NCI-H146 (cell line): ENCODE measurements at places on chromosomes 12 and 14.
A peak's percentile ranks its signal among the peaks of the same experiment; 100 is the strongest.

- no peak for DNase-seq
Observed at GRCh38 chr12:57006809-57007475, 596 bp upstream of the ZBTB39 start.

DNA sequence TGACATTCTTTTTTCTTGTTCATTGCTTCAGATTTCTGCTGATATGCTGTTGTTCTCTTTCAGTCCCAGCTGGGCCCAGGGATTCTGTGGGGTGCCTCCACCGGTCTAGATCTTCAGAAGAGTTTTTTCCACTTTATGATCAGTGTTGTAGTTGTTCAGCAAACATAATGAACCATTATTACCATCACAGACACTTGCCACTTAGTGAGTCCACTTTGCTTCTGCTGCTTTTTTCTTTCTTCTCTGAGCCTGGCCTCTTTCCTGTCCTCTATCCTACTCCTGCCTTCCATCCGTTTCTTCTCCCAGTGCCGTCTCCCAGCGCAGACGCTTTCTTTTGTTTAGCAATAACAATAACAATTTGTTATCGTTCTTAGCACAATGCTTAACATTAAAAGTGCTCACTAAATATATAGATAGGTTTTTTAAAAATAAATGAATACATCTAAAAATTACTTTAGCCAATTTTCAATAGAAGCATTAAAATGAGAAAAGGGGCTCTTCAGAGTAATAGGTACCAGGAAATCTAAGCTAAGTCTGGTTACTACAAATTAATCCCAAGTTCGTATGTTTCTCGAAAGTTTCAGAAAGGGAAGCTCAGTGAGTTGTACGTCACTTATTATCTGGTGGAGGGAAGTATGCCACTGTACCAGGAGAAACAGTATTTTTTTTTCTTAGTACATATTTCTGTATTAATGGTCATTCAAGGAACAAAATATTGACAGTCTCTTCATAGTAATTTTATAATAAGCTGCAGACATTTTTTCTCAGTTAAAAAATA is 98.2 kb downstream of the SRGAP1 start:
- no peak for DNase-seq

DNA sequence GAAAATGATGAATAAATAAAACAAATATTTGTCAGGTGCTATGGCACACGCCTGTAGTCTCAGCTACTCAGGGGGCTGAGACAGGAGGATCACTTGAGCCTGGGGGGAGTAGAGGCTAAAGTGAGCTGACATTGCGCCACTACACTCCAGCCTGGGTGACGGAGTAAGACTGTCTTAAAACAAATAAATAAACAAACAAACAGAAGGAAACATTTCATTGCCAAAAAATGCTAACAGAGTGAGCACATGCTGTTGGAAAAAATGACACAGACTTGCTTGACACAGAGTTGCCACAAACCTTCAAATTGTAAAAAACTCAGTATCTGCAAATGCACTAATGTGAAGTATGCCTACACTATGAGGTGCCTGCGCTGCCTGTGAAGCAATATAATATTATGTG is 50.8 kb upstream of the AP4S1 start:
- DNase-seq: no peak

DNA sequence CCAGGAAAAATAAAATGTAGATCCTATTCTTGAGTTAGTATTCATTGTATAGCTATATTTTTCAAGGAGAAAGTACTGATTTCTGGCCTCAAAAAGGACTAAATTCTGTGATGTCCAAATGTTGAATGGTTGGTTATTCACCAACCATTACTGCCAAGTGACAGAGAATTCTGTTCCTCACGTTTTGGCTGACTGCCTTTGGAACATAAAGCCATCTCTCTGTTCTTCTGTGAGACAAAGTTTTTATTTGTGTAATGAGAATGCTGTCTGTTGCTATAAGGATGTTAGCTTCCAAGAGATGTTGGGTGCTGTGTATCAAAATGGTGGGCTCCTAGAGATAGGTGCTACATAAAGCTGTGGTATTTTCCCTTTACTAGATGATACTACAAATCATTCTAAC is 9.3 kb downstream of the ZNF410 start:
- DNase-seq: no peak

DNA sequence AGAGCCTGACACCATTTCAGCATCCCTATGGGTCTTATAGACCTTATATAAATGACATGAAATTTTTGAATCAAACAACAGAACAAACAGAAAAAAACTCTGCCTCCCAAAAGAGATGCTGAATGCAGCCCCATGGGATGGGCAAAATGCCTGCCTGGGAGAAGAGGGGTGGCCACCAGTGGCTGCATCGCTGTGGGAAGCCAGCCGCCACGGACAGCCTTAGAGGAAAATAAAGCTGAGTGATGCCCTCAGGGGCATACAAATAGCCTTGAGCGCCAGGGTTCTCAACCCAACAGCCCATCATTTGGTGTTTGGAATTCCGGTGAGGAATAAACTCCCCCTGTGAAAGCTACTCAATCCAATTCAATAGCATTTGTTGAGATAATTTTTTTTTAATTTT is 22.9 kb downstream of the SYNE3 start:
- DNase-seq: peak; percentile 54
